ENCODE measurements at places on chromosomes 4 and X.

DNA sequence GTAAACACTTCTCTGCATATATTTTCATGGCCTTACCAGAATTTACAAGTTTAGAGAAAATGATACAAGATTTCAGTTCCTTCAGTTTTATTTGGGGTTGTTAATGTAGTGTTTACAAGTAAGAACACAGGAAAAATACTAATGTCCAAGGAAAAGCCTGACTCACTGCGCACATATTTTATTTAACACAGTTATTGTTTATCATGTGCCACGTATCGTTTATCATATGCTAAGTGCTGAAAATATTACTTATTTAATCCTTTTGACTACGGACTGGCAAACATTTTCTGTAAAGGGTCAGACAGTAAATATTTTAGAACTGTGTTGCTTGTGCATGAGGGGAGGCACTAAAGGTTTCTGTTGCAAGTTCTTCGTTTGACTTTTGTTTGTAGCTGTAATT lies 794 bp downstream of the HSD17B13 start:
- no peak for DNase-seq

GRCh38 chr4:108560616-108561015 lies 59.8 kb upstream of the RPL34 start:
- no peak for DNase-seq

GRCh38 chrX:71558920-71559319 lies 19.3 kb upstream of the GCNA start:
- DNase-seq = no peak

GRCh38 chr4:6233929-6234328 lies 33.6 kb upstream of the JAKMIP1 start:
- no peak for DNase-seq

- DNase-seq = no peak
Measured at GRCh38 chr4:183798301-183799253, 106.5 kb upstream of the STOX2 start.

Data from stimulated activated CD8-positive, alpha-beta memory T cell treated with anti-CD3 and anti-CD28 coated beads, Interleukin-7, amount 100 ng/mL, for 4 hours (primary cell).